ENCODE measurements at places on chromosomes 7 and 10. TPM values are rescaled to one million over a fixed set of nuclear protein-coding genes. Genes with fewer than 3 reads are reported as not detected.

The GRID2IP gene
- total RNA-seq: 0.16 TPM

The GCK gene
- not detected for total RNA-seq

The ZNF804B gene
- total RNA-seq: not detected

The CCL24 gene
- total RNA-seq: not detected

The NXPH1 gene
- total RNA-seq: not detected

The GRM3 gene
- total RNA-seq: not detected

The CALHM1 gene
- not detected for total RNA-seq

The CHST15 gene
- total RNA-seq: 20.6 TPM

The HOXA3 gene
- 6.1 TPM for total RNA-seq

The CRTAC1 gene
- 1.3 TPM for total RNA-seq

DNA sequence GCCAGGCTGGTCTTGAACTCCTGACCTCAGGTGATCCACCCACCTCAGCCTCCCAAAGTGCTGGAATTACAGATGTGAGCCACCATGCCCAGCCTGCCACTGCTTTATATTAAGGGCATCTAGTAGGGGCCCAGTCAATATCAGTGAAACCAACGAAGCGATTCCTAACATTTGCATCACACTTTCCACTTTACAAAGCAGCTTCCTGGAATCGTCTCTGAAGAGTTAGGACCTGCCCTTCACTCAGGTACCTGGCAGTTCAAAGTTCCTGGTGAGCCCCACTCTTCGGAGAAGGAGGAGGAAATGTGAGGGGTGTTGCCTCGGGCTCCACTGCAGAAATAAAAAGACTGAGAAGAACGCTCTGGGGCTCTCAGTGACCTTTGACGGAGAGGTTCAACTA is 31.1 kb upstream of the EZH2 start:
- no peak overlapping the region for H3K27ac ChIP-seq

GRCh38 chr10:7412928-7413282 is 2.1 kb upstream of the SFMBT2 start:
- H3K36me3 ChIP-seq: no peaks in the 10 kb centered on the region
- peak overlapping the region; percentile 77 for H3K4me3 ChIP-seq
- DNase-seq: peak; percentile 79
- peaks cover 48% of the 10 kb centered on the region for H3K4me1 ChIP-seq
- peaks cover 58% of the 10 kb centered on the region for H3K27me3 ChIP-seq
- H3K27ac ChIP-seq: no peak overlapping the region

GRCh38 chr10:117132751-117133231 is 5.3 kb downstream of the VAX1 start:
- peaks cover 96% of the 10 kb centered on the region for H3K27me3 ChIP-seq
- H3K36me3 ChIP-seq: no peaks in the 10 kb centered on the region
- H3K4me1 ChIP-seq: peaks cover 50% of the 10 kb centered on the region

GRCh38 chr10:10985361-10985760 is 32.3 kb upstream of the CELF2 start:
- DNase-seq: no peak
- no peaks in the 10 kb centered on the region for H3K36me3 ChIP-seq
- H3K27ac ChIP-seq: no peak overlapping the region
- H3K4me1 ChIP-seq: peaks cover 2% of the 10 kb centered on the region

- no peak for DNase-seq
- no peaks in the 10 kb centered on the region for H3K36me3 ChIP-seq
- H3K4me1 ChIP-seq: peaks cover 10% of the 10 kb centered on the region
- no peak overlapping the region for H3K27ac ChIP-seq
- no peak overlapping the region for H3K4me3 ChIP-seq
Observed at GRCh38 chr7:29038463-29038862, 80.3 kb upstream of the TRIL start.

- no peak overlapping the region for H3K4me3 ChIP-seq
- H3K27ac ChIP-seq: no peak overlapping the region
- no peak for DNase-seq
- no peaks in the 10 kb centered on the region for H3K27me3 ChIP-seq
- no peaks in the 10 kb centered on the region for H3K4me1 ChIP-seq
Observed at GRCh38 chr7:84384417-84384816, 189.8 kb upstream of the SEMA3A start.

- H3K36me3 ChIP-seq: no peaks in the 10 kb centered on the region
- H3K4me1 ChIP-seq: no peaks in the 10 kb centered on the region
- no peak overlapping the region for H3K27ac ChIP-seq
- no peaks in the 10 kb centered on the region for H3K27me3 ChIP-seq
- DNase-seq: no peak
- no peak overlapping the region for H3K4me3 ChIP-seq
Observed at GRCh38 chr7:16202303-16202702, 219.0 kb downstream of the CRPPA start.

DNA sequence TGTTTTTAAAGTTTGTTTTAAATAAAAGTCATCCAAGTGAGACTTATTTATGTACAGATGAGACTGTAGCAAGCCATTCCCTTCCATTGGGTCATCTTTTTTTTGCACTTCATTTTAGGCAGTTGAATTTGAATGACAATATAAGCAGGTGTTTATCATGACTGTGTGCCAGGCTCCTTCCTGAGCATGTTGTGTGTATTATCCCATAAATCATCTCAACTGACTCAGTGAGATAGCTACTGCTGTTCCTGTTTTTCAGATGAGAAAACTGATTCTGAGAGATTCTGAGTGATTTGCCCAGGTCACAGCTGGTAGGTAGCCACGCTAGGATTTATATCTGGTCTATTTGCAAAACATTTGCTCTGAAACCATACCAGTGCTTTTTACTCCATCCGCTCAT is 11.7 kb downstream of the TMEM254 start:
- no peaks in the 10 kb centered on the region for H3K4me1 ChIP-seq
- no peak overlapping the region for H3K4me3 ChIP-seq
- DNase-seq: no peak
- no peak overlapping the region for H3K27ac ChIP-seq

DNA sequence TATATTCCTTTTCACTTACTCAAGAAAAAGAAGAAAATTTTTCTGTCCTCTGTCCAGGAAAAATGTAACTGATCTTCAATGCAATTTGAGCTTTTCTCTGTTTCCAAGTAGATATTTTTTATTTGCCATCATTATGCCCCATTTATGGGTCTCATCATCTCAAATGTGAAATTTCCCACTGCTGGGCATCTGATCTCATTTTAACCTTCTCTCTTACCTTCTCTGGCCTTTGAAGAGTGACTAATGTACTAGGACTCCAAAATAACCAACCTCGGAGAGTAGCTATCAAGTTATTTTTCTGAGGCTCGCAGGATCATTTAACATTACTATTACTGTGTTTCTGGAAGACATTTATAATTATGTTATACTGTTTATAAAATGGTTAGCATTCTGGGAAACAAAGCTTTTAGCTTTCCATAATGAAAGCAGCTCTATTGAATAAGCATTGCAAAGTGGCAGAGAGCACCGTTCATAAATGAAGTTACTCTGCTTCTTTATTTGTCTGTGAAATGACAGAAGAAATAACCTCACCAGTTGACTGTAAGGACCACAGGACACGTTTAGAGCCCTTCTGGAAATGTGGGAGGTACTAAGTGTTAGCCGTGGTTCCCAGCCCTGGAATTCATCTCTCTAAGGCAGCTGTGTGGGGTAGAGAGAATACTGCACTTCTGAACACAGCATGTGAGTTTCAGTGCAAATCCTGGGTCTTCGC is 33.3 kb upstream of the NMT2 start:
- no peaks in the 10 kb centered on the region for H3K27me3 ChIP-seq
- H3K4me1 ChIP-seq: no peaks in the 10 kb centered on the region
- H3K4me3 ChIP-seq: no peak overlapping the region
- no peak for DNase-seq
- H3K36me3 ChIP-seq: no peaks in the 10 kb centered on the region
- H3K27ac ChIP-seq: no peak overlapping the region

GRCh38 chr10:33334805-33335550 is 511 bp upstream of the NRP1 start:
- peak overlapping the region; percentile 77 for H3K4me3 ChIP-seq
- H3K27ac ChIP-seq: peak overlapping the region; percentile 89
- no peaks in the 10 kb centered on the region for H3K36me3 ChIP-seq
- peak; percentile 86 for DNase-seq

GRCh38 chr7:1046722-1047679 is 2.7 kb downstream of the GPR146 start:
- no peaks in the 10 kb centered on the region for H3K27me3 ChIP-seq
- peak overlapping the region; percentile 11 for H3K4me3 ChIP-seq
- peaks cover 78% of the 10 kb centered on the region for H3K4me1 ChIP-seq
- peak overlapping the region; percentile 5 for H3K27ac ChIP-seq

GRCh38 chr10:4586776-4587175 is 239.2 kb upstream of the AKR1E2 start:
- H3K27me3 ChIP-seq: no peaks in the 10 kb centered on the region
- no peak overlapping the region for H3K4me3 ChIP-seq
- H3K36me3 ChIP-seq: no peaks in the 10 kb centered on the region
- H3K27ac ChIP-seq: no peak overlapping the region
- no peak for DNase-seq

- no peaks in the 10 kb centered on the region for H3K4me1 ChIP-seq
- no peak overlapping the region for H3K4me3 ChIP-seq
- H3K27me3 ChIP-seq: no peaks in the 10 kb centered on the region
- DNase-seq: no peak
Observed at GRCh38 chr7:129671266-129671665, 59.7 kb downstream of the NRF1 start.

DNA sequence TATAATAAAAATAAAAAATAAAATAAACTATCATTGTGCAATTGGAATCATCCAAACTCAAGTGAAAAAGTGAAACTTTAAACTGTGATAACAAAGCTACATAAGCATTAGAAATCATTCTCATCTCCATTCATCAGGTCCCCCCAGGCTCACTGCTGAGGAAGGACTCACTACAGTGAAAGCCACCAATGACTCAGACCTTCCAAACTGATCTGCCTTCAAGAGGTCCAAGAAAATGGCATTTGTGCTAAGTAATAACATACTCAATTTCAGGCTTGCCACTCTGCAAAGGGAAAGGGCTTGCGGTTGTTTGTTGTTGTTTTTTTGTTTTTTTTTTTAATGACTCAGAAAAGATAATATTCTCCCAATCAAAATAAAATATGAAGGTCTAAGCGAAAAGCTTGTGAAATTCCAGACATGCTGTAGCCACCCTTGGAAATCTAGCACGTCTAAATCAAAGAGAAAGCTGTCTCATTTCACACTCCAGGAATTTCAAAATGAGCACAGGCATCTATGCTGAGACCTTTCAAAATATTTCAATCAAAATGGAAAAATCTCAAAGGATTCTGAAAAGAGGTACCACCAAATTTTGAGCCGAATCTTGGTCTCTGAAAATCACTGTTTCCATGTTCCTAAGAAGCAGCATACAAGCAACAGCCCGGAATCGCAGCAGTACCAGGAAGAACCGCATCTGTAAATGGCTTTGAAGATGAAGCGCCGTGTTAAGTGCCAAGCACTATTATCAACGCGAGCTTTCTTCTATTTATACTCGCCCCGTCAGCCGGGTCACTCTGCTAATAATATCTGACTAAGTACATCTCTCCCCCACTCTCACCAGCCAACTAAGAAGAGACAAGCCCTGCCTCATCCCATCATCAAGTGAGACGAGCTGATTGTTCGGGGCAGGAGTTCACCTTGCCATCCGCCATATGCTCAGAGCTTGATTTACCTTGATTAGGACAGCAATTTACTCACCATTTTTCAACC is 13.5 kb downstream of the SFMBT2 start:
- peaks cover 3% of the 10 kb centered on the region for H3K27me3 ChIP-seq
- no peaks in the 10 kb centered on the region for H3K36me3 ChIP-seq
- no peak overlapping the region for H3K27ac ChIP-seq
- DNase-seq: no peak
- H3K4me1 ChIP-seq: no peaks in the 10 kb centered on the region

DNA sequence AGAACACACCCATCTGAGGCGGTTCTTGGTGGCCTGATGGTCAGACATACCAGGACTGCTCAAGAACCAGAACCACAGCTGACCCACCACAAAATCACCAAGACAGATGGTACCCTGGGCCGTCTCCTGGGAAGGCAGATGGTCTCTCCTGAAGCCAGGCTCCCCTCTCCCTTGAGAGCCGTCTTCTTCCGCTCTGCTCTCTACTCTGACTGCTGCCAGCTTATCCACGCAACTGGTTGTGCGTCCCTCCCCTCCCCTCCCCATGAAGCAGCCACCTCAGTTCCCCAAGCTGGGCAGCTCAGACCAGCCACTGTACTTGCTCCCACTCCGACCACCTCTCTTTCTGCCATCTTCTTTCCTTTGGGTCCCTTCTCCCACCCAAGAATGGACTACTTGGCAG is 14.0 kb downstream of the PDIA4 start:
- no peak for DNase-seq
- H3K4me3 ChIP-seq: no peak overlapping the region
- H3K27me3 ChIP-seq: no peaks in the 10 kb centered on the region
- H3K27ac ChIP-seq: no peak overlapping the region

GRCh38 chr10:87585565-87586514 is 73.8 kb upstream of the PAPSS2 start:
- H3K36me3 ChIP-seq: no peaks in the 10 kb centered on the region
- no peak for DNase-seq
- peaks cover 2% of the 10 kb centered on the region for H3K27me3 ChIP-seq
- no peaks in the 10 kb centered on the region for H3K4me1 ChIP-seq

- no peaks in the 10 kb centered on the region for H3K27me3 ChIP-seq
- no peak overlapping the region for H3K4me3 ChIP-seq
- no peak for DNase-seq
- H3K27ac ChIP-seq: no peak overlapping the region
- no peaks in the 10 kb centered on the region for H3K36me3 ChIP-seq
Observed at GRCh38 chr7:27991006-27991528, 189.5 kb downstream of the JAZF1 start.

GRCh38 chr10:24008164-24009091 is 200.5 kb upstream of the KIAA1217 start:
- H3K27me3 ChIP-seq: no peaks in the 10 kb centered on the region
- no peak overlapping the region for H3K4me3 ChIP-seq
- no peak for DNase-seq
- H3K4me1 ChIP-seq: peaks cover 10% of the 10 kb centered on the region
- H3K27ac ChIP-seq: no peak overlapping the region
- H3K36me3 ChIP-seq: no peaks in the 10 kb centered on the region

DNA sequence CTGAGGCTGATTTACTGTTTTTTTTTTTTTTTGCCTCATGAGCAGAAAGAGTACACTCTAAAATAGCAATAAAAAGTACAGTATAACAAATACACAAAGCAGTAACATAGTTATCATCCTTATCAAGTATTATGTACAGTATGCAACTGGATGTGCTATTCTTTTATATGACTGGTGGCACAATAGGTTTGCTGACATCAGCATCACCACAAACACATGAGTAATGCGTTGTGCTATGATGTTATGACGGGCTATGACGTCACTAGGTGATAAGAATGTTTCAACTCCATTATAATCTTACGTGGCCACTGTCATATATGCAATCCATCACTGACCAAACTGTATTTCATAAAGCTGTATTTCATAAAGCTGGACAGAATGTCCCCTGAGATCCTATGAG is 189.2 kb upstream of the GLI3 start:
- no peak overlapping the region for H3K4me3 ChIP-seq
- no peaks in the 10 kb centered on the region for H3K36me3 ChIP-seq
- no peak overlapping the region for H3K27ac ChIP-seq
- DNase-seq: no peak

DNA sequence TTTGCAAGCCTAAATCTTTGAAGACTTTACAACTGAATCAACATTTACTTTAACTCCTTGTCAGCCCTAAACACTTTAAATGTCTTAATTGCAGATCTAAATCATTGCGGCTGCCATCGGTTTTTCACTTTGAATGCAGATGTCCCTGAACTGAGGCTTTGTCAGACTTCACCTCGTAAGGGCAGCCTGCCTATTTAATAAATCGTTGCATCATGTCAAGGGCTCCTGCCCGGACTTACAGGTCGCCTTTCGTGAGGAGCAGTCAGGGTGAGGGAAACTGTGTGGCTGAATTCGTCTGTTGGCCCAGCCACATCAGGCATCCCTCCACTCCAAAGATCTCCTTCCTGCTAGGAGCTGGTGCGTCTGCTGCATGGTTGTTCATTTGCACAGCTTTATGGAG is 368.2 kb upstream of the NPVF start:
- no peaks in the 10 kb centered on the region for H3K36me3 ChIP-seq
- H3K4me3 ChIP-seq: no peak overlapping the region
- no peak for DNase-seq
- no peak overlapping the region for H3K27ac ChIP-seq

Measured in suprapubic skin (tissue), 4 donors.